NCI-H1092 treated with DMSO at 0.1 percent for 48 hours (cell line): ENCODE measurements at places on chromosomes 6 and 20.
A peak's percentile ranks its signal among the peaks of the same experiment; 100 is the strongest.

DNA sequence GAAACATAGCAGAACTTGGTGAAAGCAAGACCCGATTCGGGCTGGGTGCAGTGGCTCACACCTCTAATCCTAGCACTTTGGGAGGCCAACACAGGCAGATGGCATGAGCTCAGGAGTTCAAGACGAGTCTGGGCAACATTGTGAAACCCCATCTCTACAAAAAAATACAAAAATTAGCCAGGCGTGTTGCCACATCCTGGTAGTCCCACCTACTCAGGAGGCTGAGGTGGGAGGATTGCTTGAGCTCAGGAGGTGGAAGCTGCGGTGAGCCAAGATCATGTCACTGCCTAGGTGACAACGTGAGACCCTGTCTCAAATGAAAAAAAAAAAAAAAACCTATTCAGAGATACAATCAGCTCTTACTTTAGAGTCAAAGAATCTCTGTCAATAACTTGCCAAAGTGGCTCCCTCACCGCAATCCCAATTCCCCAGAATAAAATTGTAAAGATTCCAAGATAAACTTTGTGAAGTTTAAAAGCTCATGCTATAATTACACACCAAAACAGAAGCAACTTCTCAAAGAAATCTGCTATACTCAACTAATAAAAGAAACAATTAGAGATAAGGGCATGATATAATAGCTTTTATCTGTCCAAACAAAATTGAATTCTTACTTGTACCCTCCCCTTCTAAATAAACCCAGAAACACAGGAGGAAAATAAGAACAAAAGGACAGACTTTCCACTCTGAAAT, 33.6 kb downstream of the CDK19 start:
- no peak for DNase-seq

- DNase-seq, result no peak
These were observed 13.9 kb downstream of the JARID2 start for GRCh38 chr6:15259766-15260098.

- peak; percentile 79 for DNase-seq
These were observed 31.4 kb upstream of the MARCKS start for GRCh38 chr6:113825781-113826180.

- no peak for DNase-seq
These were observed 22.2 kb downstream of the CEP57L1 start for GRCh38 chr6:109117346-109118035.

DNA sequence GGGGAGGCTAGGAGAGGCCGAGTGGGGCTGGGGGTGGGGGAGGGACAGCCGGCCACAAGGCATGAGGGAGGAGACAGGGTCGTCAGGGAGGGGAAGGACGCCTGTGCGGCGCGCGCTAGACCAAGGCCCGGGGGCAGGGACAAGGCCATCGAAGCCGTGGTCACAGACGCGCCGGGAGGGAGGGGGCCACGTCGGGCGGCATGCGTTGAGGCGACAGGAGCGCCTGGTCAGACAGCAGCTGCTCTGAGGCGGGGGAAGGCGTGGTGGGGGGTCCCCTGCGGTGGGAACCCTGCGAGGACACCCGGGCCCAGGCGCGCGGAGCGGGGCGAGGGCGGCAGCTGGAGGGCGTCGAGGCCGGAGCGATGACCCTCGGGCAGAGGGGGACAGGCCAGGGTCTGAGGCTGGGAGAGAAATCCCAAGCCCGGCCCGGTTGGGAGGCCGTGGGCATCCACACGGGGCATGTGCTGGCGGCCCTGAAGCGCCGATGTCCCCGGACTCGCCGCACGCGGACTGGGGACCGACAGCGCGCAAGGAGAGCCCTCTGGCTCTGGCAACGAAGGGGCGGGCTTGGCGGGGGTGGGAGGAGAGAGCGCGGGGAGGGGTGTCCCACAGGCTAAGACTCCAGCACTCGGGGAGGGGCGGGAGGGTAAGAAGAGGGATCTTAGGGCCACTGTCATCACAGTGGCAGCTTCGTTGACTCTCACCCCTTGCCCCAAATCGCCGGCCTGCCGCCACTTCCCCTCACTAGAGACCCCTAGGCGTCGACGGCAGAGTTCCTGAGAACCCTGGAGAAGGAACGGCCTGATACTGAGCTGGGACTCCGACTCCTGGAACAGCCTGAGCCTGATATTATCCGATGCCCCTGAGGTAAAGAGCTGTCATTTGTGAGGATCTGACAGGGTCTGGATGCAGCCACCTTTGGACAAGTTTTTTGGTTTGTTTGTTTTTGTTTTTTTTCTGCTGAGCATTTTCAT, 5.0 kb downstream of the TMEM239 start:
- no peak for DNase-seq

- DNase-seq, result peak; percentile 86
These were observed 55.1 kb downstream of the ID4 start for GRCh38 chr6:19892260-19892659.

GRCh38 chr6:13836170-13836569, 21.8 kb upstream of the MCUR1 start:
- DNase-seq, result no peak

GRCh38 chr20:45935416-45936046, 1.0 kb downstream of the PCIF1 start:
- DNase-seq, result no peak

- no peak for DNase-seq
These were observed 40.4 kb upstream of the MCUR1 start for GRCh38 chr6:13854716-13855250.

- no peak for DNase-seq
These were observed 11.2 kb downstream of the TAF4 start for GRCh38 chr20:62054451-62054953.

GRCh38 chr6:150426198-150426597, 57.4 kb downstream of the IYD start:
- no peak for DNase-seq

GRCh38 chr20:33521461-33521860, 31.6 kb downstream of the CBFA2T2 start:
- peak; percentile 91 for DNase-seq

- no peak for DNase-seq
These were observed 231.0 kb downstream of the HIVEP2 start for GRCh38 chr6:142713959-142714358.
